Psoas muscle (tissue), 8 donors: ENCODE measurements at places on chromosomes 5 and 9. TPM values are rescaled to one million over a fixed set of nuclear protein-coding genes. Genes with fewer than 3 reads are reported as not detected.

- no peak for DNase-seq
These were observed 16.4 kb downstream of the MFAP3 start for GRCh38 chr5:154055201-154055600.

DNA sequence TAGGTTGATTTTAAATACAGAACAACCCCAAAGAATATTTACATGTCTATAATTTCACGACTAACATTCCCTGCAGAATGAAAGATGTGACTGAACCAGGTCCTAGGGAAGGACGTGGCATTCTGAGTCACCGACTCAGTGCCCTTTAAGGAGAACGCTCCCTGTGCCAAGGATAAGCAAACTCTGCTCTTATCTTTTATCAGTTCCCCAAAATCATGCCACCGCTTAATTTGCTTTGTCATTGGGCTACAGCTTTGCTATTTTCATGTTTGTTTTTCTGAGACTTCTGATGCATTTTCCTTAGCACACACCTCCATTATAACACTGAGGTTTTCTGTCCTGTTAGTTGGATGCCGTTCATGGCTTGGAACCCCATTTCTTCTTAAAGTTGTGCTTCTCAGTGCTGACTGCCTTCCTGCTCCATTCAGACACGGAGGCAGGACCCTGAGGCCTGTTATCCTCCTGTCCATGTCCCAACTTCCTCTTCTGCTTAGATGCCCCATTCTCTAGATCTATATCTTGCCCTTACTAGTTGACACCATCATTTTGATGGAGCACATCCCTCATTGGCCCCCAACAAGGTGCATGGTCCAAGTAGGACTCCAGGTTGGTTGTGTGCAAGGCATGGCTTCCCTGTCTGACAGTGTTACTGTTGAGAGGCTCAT, 11.2 kb upstream of the SEMA4D start:
- no peak for DNase-seq

DNA sequence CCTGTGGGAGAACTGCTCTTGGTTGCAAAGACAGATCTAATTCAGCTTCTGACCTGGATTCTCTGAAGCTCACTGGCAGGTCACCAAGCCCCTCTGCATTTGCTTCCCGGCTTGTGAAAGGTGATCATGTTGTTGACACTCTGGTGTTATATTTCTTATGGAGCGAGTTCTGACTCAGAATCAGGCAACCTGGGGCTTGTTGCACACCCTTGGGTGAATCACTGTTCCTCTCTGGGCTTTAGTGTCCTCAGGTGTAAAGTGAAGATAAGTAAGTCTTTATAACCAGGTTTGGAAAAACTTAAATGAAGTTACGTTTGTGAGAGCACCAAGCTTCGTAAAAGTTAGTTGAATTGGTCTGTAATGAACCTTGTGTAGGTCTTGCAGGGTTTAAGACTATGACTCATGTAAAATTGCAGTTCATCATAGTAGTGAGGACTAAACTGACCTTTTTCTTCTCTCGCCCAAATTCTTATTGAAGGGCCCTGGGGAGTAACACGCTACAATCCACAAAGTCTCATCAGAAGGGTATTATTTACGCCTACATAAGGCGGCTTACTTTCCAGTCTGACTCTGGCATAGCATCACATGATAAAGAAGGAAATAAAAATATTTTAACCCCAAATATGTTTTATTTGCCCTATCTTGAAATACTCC, 218.6 kb downstream of the TMEM38B start:
- DNase-seq: peak; percentile 63

DNA sequence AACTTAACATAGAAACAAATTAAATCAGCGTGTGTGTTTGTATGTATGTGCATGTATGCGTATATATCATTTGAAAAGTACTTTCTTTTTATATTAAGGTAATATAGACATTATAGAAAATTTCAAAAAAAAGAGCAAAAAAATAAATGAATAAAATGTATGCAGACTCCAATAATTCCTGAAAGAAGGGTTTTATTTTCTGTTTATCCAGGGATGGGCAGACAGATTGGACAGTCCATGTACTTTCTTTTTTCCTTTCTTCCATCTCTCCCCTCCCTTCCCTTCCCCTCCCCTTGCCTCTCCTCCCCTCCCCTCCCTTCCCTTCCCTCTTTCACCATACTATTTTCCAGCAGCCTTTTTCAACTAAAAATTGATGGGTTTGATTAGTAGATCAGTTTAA, 123.8 kb downstream of the SGCD start:
- no peak for DNase-seq

- DNase-seq: peak; percentile 66
These were observed 102.4 kb downstream of the CDK5RAP2 start for GRCh38 chr9:120477534-120478001.

- DNase-seq: no peak
These were observed 81.6 kb downstream of the CYFIP2 start for GRCh38 chr5:157347301-157348048.

- no peak for DNase-seq
These were observed 200.9 kb upstream of the RIOK2 start for GRCh38 chr5:97383996-97384395.

- no peak for DNase-seq
These were observed 295.1 kb downstream of the BNC2 start for GRCh38 chr9:16575142-16575985.

- DNase-seq: no peak
These were observed 693.2 kb upstream of the CHD1 start for GRCh38 chr5:99621772-99622681.

Gene NMUR2
- not detected for total RNA-seq

Gene MCIDAS
- total RNA-seq: not detected

Gene LRRC19
- not detected for total RNA-seq

Gene PCDHGB4
- total RNA-seq: 3.0 TPM

Gene ATG10
- 5.8 TPM for total RNA-seq
